OCI-M1 (cell line): ENCODE measurements at places on chromosomes 2 and 18.

DNA sequence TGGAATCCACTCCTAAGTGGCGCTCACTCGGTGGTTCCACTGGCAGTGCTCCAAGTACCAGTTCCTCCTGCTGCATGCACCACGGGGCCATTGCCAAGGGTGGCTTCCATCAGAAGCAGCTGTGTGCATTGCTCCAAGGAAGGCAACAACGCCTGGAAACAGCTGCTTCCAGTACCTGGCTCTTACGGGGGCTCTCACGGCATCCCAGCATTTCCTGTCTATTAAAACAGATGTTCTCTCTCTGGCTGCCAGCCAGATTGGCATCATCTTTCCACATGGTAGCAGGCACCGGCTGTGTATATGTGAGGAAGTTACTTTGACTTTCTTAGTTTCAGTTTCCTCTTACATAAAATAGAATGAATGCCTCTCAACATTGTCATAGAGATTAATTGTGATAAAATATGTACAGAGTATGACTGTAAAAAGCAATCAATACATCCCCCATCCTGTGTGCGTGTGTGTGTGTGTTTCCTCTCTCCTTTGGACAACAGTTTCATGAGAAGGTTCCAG, 84.9 kb downstream of the CMPK2 start:
- peak; percentile 40 for DNase-seq

GRCh38 chr2:191922736-191923651, 76.1 kb upstream of the CAVIN2 start:
- DNase-seq = no peak

GRCh38 chr2:20998972-20999905, 44.6 kb downstream of the APOB start:
- DNase-seq = no peak

- no peak for DNase-seq
Observed at GRCh38 chr18:35019933-35020332, 21.3 kb upstream of the MAPRE2 start.

GRCh38 chr2:28082131-28082530, 191.6 kb downstream of the BABAM2 start:
- DNase-seq = no peak

GRCh38 chr2:134976074-134976702, 57.6 kb downstream of the CCNT2 start:
- no peak for DNase-seq
